Liver (tissue), 10 donors: ENCODE measurements at places on chromosomes 1 and 21. TPM values are rescaled to one million over a fixed set of nuclear protein-coding genes. Genes with fewer than 3 reads are reported as not detected.

Gene CCDC185
- polyA plus RNA-seq: not detected

DNA sequence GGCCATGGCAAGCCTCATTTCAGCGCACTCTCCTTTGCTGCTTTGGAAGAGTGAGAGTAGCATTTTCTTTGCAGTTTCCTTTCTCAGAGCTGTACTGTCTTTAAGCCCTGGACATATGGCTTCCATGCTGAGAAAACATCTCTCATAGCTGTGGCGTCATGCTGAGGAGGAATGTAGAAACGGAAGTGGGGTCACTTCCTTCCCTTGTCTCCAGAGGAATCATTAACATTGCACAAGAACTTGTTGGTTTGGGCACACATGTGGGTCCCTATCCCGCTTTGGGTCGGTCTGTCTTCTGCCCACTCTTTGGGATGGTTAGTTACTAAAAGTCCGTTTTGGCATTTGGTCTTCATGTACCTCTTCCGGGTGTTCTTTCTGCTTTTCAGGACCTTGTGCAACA, 5.6 kb downstream of the MFN2 start:
- peaks cover 9% of the 10 kb centered on the region for H3K36me3 ChIP-seq
- peaks cover 47% of the 10 kb centered on the region for H3K4me1 ChIP-seq
- no peak overlapping the region for H3K27ac ChIP-seq
- no peak overlapping the region for H3K4me3 ChIP-seq

Gene CRABP2
- 0.22 TPM for polyA plus RNA-seq

Gene DMRTA2
- polyA plus RNA-seq: not detected

- no peaks in the 10 kb centered on the region for H3K27me3 ChIP-seq
- no peak for DNase-seq
- no peaks in the 10 kb centered on the region for H3K36me3 ChIP-seq
- no peak overlapping the region for H3K27ac ChIP-seq
- H3K4me3 ChIP-seq: no peak overlapping the region
- no peaks in the 10 kb centered on the region for H3K4me1 ChIP-seq
Measured at GRCh38 chr1:119136401-119136800, 4.1 kb downstream of the WARS2 start.

DNA sequence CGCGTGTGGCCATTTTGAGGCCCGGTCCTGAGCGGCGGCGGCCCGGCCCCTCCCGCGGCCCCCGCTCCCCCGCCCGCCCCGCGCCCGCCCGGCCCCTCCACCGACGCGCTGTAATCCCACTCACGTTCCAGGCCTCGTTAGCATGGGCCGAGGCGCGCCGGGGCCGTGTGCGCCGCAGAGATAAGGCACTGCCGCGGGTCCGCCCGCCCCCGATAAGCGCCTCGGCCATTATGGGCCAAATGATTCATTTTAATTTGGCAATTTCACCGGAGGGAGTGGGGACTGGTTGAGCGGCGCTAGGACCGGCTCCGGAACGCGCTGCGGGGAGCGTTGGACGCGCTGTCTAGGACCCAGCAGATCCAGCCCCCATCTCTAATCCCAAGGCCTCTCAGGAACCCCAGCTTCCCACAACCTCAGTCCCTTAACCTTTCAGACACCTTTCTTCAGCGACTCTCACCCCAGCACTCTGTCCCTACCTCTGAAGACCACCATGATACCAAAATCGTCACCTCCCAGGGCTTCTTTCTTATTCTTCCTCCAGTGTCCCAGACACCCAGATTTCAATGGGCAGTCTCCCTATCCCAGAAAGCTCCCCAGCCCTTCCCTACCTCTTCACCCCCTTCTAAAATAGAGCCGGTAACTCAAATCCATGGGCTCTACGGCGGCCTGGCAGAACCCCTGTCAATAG, at the start of gene TAL1:
TSS of gene TAL1 (minus strand) at position 39 of the 688 bp plus-strand sequence. CDS start 6,337 bp downstream, outside the sequence.
- H3K4me1 ChIP-seq: peaks cover 3% of the 10 kb centered on the region
- H3K4me3 ChIP-seq: no peak within 1 kb of the TSS
- H3K27me3 ChIP-seq: peaks cover 6% of the 10 kb centered on the region
- DNase-seq: peak; percentile 85

DNA sequence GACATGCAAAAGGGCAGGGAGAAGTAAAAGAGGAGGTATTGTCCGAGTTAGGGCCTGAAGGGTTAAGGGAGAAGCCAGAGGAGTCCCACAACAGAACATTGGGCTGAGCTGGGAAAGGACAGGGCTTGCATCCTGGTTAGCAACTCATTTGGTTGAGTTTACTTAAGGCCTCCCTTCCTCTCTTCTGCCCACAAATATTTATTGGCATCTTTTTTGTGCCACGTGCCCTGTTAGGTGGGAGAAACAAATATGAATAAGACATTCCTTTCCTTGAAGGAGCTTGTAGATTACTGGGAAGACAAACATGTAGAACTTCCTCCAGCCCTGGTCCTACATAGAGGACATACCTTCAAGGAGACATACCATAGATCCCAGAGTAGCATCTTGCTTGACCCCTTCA, 53.0 kb upstream of the PRELP start:
- H3K4me1 ChIP-seq: no peaks in the 10 kb centered on the region
- DNase-seq: no peak
- no peaks in the 10 kb centered on the region for H3K36me3 ChIP-seq
- no peak overlapping the region for H3K4me3 ChIP-seq

Gene FCGR3B
- polyA plus RNA-seq: 0.64 TPM

DNA sequence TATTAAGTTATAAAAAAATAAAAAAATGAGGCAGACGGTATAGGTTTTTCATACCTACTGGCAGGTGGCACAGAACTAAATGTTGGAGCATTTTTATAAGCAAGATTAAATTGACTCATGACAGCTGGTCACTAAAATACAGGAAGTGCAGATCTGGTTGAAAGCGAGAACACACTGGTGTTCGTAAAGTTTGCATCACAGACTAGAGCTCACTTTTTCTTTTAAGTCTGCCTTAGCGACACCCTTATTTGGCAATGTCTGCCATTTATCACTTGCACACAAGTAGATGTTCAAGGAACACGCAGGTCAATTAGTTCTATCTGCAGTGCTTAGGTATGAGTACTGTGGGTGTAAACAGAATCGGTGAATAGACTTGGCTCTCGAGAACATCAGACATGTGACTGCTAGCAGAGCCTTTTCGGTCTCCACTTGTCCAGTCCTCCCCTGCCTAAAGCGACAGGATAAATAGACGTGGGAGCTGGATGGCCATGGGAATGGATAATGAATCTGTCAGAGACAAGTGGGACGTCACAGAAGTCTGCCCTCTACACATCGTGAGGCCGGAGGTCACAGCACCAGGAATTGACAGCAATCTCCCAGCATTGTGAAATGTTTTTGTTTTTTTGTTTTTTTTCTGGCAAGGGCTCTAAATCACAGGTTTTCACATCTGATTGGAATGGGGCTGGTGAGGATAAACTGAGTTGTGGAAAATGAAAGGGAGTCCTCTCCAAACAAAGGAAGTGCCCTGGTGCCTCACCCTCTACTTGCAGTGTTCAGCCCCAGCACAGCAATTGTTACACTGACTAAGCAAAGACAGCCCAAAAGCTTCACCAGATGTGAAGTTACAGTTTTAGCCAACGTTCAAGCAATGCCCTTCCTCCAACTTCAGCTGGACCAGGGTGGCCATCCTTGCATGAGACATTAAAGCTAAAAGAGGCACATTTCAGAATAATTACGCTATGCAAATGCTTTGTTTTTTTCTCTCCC, 248.9 kb downstream of the NTNG1 start:
- H3K27ac ChIP-seq: no peak overlapping the region
- DNase-seq: no peak
- H3K4me1 ChIP-seq: no peaks in the 10 kb centered on the region
- H3K27me3 ChIP-seq: no peaks in the 10 kb centered on the region
- H3K36me3 ChIP-seq: no peaks in the 10 kb centered on the region

Gene MRPS6
- 83.0 TPM for polyA plus RNA-seq

DNA sequence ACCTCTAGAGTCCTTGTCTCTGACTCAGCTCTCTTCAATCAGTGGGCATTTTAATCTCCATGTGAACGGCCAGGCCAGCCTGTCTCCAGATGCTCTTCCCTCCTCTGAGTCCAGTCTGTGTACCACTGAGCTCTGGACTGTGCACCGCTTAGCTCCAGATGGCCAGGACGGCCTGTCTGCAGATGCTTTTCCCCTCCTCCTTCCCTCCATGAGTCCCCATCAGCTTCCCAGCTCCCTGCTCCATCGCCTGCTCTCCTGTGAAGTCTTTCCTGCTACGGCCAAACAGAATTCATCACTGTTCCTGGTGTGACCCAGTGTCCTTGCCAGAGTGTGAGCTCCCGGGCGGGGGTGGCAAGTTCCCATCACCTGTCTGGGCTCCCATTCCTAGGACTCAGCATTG, 42.0 kb downstream of the STUM start:
- H3K27me3 ChIP-seq: no peaks in the 10 kb centered on the region
- H3K27ac ChIP-seq: no peak overlapping the region
- no peak for DNase-seq
- no peak overlapping the region for H3K4me3 ChIP-seq

- no peak for DNase-seq
- H3K4me3 ChIP-seq: no peak overlapping the region
- no peaks in the 10 kb centered on the region for H3K36me3 ChIP-seq
- no peaks in the 10 kb centered on the region for H3K27me3 ChIP-seq
Measured at GRCh38 chr1:160049101-160049500, 17.3 kb upstream of the PIGM start.

Gene PCNX2
- 0.20 TPM for polyA plus RNA-seq

GRCh38 chr1:198640174-198640573, 1.3 kb downstream of the PTPRC start:
- no peak overlapping the region for H3K27ac ChIP-seq
- no peak for DNase-seq
- H3K36me3 ChIP-seq: no peaks in the 10 kb centered on the region
- H3K27me3 ChIP-seq: no peaks in the 10 kb centered on the region
- peak overlapping the region; percentile 36 for H3K4me3 ChIP-seq
